ENCODE measurements at places on chromosomes 12 and 14. TPM values are rescaled to one million over a fixed set of nuclear protein-coding genes. Genes with fewer than 3 reads are reported as not detected.
A peak's percentile ranks its signal among the peaks of the same experiment; 100 is the strongest.

DNA sequence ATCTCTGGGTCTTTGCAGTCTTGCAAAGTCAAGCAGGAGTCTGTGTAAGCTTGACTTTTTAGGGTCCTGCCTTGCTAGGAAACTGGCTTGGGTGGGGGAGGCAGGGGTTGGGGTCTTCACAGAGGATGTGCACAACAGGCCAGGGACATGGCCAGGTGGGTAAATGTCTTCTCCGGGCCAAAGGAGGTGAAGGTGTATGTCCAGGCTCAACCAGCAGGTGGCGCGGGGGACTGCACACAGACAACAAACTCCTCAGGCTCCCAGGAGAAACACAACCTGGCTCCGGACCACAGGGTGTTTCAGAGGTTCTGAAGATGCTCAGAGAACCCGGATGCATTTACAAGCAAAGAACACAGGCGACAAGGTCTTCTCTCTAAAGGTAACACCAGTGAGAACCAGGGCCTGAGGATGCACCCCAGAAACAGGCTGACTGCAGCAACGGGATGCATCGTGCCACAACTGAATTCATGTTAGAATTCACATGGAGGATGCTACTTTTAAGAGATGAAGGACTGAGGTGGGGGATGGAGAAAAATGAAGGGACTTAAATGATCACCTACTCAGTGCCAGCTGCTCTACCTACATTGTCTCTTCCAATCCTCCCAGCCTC is 56.0 kb downstream of the PLEKHG3 start:
- DNase-seq: no peak

DNA sequence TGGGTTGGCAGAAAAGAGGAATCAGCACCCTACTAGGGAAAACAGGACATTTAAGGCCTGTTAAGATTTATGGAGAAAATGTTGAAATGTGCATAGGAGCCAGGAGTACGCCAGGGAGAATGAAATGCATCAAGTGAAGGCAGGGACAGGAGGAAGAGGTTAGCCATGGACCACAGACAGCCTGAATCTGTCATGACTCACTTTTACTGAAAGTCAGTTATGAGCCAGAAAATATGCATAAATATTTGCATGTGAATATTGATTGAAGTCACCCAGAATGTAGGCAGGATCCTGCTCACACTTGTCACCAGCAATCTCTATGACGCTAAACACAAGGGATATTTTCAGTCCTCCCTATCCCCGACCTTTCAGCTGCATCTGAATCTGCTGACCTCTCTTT is 25.1 kb upstream of the CDK17 start:
- DNase-seq: no peak

DNA sequence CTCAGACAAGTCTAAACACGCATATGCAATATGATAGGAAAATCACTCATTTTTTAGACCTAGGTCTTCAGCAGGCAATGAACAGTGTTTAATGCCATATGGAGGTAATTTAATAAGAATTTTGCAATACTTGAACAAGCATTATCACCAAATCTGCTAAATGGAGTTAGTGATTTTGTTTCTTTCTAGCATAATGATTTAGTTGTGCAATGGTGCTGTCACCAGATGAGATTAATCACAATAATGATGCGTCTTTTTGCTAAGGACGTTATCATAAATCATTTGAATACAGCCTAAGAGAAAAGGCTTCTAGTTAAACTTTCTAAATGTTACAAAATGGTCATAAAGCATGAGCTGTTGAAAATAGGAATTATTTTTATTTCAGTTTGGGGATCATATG is 170.0 kb upstream of the SLC16A7 start:
- DNase-seq: no peak

GRCh38 chr12:3171195-3171591 is 94.0 kb downstream of the TSPAN9 start:
- no peak for DNase-seq

PLBD1 gene
- total RNA-seq: 6.2 TPM

GLIPR1L2 gene
- 0.17 TPM for total RNA-seq

DNA sequence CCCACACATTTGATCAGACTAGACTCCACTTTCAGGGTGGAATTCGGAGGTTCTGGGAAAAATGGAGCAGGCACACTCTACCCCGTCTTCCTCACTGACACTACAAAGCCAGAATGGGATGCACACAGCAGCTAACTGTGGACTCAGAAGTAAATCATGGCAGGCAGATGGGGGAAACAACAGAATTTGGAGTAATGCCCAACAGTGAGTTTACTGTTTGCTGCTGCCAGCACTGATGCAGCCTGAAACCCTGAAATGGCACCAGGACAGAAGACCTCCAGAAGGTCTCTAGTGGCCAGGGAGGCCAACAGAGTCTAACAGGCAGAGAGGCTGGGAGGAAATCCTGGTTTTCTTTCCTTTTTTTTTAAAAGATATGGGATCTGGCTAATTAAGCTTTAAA is 24.6 kb downstream of the KCTD10 start:
- DNase-seq: no peak

CCDC175 gene
- total RNA-seq: not detected

- DNase-seq: no peak
Measured at GRCh38 chr12:44720265-44720664, 155.8 kb downstream of the NELL2 start.

GRCh38 chr14:101471723-101472517 is 89.4 kb upstream of the DIO3 start:
- no peak for DNase-seq

DNA sequence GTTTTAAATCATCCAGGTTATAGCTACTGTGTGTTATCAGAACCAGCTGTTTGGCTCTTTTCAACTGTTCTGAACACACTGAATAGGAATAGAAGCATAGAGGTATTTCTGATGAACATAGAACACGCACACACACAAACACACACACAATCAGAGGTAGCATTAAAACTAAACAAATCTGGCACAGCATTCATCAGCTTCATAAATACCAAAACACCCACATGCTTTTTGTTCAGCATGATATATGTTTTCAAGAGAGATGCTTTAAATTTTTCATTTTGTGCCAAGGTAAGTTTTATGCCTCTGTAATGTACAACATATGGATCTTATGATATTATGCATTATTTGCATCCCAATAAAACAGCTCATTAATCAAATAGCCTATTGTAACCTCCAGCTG is 208.6 kb downstream of the GALC start:
- DNase-seq: no peak

RND1 gene
- total RNA-seq: not detected

DNA sequence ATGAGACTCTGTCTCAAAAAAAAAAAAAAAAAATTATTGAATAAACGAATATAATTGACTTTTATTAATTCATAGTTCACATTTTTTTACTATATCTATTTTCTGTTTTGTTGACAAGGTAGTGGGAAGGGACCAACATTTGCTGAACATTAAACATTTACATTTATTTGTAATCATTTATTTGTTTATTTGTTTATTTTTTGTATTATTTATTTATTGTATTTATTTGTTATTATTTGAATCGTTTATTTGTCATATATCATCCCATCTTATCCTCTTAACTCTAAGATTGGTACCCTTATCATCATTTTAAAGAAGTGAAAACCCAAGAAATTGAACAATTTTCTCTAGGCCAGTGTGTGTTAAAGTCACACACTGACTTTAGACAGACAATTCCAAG is 101.5 kb downstream of the SYT1 start:
- DNase-seq: no peak

DNA sequence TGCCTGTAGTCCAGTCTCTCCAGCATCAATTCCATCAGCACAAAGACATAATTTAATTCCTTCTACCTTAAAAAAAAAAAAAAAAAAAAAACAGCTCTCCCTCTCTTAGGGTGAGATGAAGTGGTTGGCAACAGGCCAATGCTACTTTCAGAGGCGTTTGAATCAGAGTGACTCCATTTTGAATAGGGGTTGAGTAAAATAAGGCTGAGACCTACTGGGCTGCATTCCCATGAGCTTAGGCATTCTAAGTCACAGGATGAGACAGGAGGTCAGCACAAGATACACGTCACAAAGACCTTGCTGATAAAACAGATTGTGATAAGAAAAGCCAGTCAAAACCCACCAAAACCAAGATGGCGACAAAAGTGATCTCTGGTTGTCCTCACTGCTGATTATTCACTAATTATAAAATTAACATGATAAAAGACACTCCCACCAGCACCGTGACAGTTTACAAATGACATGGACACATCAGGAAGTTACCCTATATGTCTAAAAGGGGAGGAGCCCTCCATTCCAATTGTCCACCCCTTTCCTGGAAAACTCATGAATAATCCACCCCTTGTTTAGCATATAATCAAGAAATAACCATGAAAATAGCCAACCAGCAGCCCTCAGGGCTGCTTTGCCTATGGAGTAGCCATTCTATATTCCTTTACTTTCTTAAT is 6.9 kb upstream of the TCL1B start:
- no peak for DNase-seq

GRCh38 chr14:61322799-61323290 is 1.5 kb downstream of the PRKCH start:
- no peak for DNase-seq

GRCh38 chr12:91037276-91037675 is 20.5 kb downstream of the KERA start:
- DNase-seq: no peak

TSPAN9 gene
- total RNA-seq: 35.4 TPM

KRT4 gene
- 0.17 TPM for total RNA-seq

GRCh38 chr12:31215518-31216232 is 110.3 kb downstream of the SINHCAF start:
- DNase-seq: peak; percentile 74

EML1 gene
- 108 TPM for total RNA-seq

SLC10A1 gene
- not detected for total RNA-seq

DNA sequence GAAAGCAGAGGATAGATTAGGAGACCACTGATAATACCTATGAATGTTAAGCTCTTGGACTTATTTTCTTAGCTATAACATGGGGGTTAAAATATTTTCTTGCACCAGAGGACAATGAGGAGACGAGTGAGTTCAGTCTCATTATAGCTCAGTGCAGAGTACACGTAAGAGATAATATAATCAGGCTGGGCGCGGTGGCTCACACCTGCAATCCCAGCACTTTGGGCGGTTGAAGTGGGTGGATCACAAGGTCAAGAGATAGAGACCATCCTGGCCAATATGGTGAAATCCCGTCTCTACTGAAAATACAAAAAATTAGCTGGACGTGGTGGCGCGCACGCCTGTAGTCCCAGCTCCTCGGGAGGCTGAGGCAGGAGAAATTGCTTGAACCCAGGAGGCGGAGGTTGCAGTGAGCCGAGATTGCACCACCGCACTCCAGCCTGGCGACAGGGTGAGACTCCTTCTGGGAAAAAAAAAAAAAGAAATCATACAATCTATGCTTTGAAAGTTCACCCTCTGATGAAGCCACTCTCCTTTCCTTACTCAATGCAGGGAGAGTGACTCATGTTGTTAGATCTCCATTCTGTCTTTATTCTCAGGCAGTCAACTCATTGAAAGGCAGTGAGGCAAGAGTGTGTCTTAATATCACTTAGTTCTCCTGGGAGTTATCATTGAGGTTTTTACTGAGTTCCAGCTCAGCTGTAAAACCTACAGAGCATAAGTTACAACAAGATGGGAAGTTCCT is 134.2 kb downstream of the SYNE2 start:
- DNase-seq: no peak
